ENCODE measurements at places on chromosomes 7 and 10.
A peak's percentile ranks its signal among the peaks of the same experiment; 100 is the strongest.

GRCh38 chr7:135768467-135768866, 19.9 kb upstream of the FAM180A start:
- DNase-seq = no peak

DNA sequence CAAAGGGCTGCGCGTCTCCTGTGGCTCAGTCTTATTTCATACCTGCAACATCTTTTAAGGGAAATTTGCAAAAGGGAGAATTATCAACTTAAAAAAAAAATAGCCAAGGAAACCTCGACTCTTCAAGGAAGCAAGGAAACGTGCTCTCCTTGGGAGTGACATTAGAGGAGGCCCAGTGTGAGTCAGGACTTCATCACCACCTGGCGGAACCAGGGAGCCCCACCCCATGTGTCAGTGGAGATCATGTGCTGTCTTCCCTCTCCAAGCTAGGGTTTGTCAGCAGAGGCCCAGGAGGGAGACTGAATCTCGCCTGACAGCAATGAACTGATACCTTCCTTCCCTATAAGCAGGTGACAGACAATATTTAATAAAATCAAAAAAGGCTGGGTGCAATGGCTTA, 28.9 kb downstream of the POR start:
- no peak for DNase-seq

GRCh38 chr10:97494151-97494550, 4.1 kb downstream of the MMS19 start:
- no peak for DNase-seq

DNA sequence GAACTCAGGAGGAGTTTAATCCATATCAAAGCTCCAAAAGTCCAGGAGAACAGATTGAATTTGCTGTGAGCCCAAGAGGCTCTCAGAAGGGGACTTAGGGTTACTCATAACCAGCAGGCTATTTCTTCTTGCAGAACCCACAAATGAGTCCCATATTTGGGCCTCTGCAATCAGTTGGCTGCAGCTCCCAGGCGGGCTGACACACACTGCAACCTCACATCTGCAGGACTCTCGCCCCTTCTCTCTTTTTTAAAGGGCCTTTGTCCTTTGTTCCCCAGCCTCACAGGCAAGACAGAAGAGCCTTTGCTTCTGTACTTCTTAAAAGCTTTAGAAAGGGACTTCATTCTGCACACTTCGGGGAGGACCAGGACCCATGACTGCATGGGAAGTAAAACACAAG, 26.7 kb downstream of the CREB3L2 start:
- DNase-seq = no peak

- no peak for DNase-seq
Measured at GRCh38 chr10:132634241-132634946, 96.8 kb downstream of the INPP5A start.

DNA sequence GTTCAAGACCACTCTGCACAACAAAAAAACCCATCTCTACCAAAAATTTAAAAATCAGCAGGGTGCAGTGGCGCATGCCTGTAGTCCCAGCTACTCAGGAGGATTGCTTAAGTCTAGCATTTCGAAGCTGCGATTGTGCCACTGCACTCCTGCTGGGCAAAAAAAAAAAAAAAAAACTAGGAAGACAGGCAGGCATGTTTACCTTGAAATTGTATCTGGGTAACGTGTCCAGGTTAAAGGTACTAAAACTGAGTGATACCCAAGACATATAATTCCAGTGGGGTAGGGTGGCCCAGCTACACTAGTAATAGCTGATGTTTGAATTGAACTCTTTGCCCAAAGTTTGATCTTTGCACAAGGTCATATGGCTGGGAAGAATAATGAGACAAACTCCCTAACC, 16.2 kb downstream of the GHITM start:
- DNase-seq = no peak

DNA sequence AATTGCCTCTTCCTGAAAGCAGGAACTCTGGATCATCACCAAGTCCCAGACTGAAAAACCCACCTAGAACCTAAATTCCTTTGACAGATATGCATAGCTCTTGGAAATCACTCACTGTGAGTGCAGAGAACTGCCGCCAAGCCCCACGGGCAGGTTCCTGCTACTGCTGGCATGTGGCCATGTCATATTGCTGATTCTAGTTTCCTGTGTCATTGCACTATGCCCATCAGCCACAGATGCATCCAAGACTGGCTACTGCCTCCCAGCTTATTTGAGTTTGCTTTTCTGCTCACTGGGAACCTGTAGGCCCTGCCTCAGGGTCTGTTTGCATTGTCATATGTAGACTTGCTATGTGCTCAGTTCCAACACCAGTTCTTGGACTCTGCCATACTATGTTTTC, 786.0 kb downstream of the GRID1 start:
- DNase-seq = no peak

DNA sequence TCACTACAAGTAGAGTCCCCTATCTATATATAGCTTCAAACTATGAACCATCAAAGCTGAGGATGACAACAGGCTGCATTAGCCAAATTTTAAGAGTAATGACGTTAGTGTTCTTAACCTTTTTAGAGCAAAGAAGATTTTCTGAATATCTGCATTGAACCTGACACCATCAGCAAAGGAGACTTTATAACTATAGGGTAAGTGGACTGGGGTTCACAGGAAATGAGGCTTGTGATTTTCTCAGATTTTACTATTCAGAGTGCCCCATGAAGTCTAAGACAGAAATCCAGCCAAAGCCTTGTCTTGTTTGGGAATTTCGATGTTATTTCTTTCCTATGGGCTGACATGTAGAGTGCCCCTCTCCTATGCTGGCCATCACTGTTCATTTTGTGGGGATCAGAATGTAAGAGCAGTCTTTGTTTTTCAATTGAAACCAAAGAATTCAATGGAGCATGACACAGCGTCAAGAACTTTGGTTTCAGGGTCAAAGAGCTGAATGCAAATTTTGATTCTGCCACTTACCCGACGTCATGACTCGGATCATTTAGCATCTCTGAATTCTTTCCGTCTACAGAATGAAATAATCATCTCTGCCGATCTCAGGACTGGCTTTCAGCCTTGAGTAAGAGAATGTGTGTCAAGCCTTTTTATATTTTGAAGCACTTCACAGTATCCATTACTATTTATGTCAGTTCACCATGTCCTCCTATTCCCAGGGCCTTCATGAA, 52.7 kb downstream of the DENND11 start:
- no peak for DNase-seq

GRCh38 chr10:61179771-61180170, 235.8 kb upstream of the RHOBTB1 start:
- no peak for DNase-seq

DNA sequence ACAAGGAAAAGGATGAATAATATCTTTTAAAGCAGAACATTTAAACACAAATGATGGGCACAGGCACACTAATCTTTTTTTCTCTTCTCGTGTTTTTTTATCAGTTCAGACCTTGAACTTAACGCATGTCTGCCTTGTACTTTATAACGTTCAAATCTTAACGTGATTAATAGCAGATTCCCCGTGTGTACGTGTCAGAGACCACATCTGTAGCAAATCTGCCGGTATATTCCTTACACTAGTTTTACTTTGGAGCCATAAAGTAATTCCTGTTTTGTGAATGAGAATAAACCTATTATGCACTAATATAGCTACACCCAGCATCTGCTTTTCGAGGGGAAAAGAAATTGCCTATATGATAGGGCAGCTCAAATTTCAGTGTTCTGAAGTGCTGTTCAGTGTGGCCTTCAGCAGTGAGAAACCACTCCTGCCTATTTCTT, 166.0 kb upstream of the TCF7L2 start:
- no peak for DNase-seq

DNA sequence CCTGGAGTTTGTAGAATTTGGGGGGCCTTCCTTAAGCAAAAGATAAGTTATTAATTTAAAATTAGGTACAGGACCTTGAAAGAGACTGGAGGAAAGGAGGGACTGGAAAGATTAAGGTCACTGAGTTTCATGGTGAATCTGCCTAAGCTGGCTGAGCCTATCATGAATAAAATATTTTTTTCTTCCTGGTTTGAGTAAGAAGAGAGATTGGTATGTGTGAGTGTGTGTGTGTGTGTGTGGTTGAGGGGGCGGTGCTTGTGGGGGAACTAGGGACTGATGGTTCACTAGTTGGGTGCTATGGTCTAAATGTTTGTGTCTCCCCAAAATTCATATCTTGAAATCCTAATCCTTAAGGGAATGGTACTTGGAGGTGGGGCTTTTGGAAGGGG, 142.5 kb upstream of the PRKCQ start:
- DNase-seq = no peak

GRCh38 chr7:97971120-97971989, 18.6 kb downstream of the OCM2 start:
- peak; percentile 29 for DNase-seq

DNA sequence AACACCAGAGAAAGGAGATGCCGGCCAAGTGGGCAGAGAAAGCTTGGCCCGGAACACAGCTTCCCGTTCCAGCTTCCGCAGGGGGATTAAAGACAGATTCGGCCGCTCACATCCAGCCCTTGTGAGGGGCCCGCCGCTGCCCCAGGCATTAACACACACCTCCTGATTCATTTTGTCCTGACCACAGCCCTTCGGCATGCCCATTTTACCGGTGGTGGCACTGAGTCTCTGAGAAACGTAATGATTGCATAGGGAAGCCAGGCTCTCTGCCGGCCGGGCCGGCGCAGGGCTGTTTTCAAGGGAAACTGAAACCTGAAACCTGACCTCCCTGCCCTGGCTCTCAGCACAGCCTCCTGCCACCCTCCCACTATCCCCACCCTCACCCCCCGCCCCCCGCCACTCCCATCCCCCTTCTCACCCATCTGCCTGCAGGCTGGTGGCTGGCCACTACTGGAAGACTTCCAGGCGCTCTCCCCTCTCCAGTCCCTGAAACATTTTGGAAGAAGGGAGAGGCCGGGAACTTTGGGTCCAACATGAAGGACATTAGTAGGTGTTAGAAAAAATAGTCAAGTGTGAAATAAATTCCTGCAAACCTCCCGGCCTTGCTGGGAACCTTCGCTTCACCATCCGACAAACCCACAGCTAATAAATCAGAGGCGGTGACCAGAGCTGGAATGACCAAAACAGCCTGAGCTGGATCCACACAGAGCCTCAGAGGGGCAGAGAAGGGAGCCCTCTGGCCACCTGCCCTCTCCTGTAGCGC, 83.5 kb upstream of the CUX1 start:
- no peak for DNase-seq

DNA sequence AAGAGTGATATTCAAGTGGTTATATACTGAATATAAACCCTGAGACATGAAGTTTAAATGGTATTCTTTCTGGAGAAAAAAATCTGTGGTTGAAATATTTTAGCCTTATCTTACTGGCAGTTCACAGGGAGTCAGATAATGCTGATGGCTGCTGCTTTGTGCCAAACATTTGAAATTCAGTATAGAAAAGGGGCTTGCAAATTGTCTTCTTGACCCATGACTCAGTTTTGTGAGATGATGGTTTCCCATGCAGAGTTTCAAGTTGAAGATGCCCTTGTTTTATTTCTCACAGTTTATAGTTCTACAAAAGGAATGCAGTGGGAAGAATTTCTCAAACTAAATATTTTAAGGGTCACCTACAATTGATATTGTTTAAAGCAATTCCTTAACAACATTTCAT, 251.1 kb upstream of the MEOX2 start:
- no peak for DNase-seq

GRCh38 chr10:25178411-25178810, 3.6 kb downstream of the GPR158 start:
- DNase-seq = no peak

DNA sequence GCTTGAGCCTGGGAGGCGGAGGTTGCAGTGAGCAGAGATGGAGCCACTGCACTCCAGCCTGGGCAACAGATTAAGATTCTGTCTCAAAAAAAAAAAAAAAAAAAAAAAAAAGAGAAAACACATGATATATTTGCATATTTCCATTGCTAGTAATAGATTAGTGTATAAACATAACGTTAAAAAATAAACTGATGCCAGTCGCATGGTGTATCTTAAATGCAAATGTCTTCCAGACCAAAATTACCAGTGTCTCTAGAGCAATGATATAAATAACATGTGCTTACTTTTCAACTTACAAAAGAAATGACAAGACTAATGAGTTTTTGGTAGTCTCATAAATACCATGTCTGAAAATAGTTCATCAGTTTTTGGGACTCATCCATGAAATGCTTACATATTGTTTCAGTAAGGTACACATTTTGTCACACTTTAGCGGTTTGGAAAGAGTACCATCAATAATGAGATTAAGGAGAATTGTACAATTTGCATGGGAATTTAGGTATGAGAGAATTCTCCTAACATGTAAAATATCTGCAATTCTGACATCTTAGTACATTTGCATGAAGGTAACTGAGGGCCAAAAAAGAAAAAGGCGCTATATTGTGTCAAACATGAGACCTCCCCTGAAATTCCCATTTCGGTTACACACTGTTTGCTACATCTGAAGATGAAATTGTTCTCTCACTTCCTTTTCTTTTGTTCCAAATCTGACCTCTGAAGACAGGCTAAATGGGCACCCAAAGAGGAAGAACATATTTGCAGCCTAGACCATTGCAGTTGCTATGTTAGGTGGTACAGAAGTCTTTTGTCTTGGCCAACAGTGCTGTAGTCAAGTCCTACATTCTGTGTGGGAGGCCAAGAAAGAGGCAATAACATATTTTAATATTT, 51.5 kb upstream of the PIP4K2A start:
- DNase-seq = no peak

DNA sequence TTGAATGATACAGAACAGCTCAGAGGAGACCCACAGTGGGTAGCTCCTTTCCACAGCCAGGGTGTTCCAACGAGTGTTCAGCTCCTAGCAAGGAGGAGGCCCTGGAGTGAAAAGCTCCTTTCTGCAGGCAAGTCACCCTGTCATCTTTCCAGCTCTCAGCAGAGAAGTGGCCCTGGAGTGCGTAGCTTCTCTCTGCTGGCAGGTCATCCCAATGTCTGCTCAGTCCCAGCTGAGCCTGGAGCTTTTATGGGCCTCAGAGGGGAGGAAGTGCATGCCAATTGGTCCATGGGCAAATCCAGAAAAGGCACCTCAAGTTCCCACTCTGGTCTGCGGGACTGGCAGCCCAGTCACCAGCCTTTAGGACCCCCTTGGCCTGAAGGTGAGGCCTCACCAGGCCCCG, 30.8 kb upstream of the ZMYND11 start:
- DNase-seq = no peak
